Cardiac septum (tissue), 1 donor: ENCODE measurements at places on chromosomes 16 and 17.

DNA sequence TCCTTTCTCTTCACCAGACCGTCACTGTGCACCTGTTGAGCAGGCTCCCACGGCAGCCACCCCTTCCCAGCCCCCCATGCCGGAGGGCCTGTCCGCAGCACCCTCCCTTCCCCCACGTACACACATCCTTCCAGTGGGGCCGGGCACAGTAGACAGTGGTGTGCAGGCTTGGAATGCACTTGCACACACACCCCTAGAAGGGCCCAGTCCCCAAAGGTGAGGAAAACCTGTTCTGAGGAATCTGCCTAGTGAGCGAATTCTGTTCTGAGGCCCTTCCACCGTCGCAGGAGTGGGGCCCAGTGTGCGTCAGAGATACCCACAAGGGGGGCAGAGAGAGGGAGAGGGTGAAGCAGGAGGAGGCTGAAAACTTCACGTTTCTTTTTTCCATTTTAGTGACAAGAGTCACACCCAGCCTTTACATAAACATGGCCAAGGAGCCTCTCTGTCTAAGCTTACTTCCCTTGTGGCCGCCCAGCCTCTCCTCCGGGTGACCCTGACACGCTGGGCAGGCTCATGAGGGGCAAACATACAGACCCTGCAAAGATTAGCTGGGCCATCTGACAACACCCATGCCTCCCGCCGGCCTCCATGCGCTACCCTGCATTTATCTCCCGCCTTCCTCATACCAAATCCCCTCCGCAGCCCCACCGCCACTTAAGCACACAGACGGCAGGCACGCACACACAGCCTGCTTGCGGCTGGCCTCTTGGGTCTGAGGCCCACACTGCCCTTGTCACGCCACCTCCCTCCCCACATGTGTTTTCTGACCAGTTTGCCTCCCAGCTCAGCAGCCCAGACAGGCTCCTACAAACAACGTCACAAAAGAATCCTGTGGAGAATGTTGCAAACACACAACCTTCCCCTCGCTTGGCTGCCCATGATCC, 1.8 kb downstream of the ZBTB4 start:
- DNase-seq: no peak

DNA sequence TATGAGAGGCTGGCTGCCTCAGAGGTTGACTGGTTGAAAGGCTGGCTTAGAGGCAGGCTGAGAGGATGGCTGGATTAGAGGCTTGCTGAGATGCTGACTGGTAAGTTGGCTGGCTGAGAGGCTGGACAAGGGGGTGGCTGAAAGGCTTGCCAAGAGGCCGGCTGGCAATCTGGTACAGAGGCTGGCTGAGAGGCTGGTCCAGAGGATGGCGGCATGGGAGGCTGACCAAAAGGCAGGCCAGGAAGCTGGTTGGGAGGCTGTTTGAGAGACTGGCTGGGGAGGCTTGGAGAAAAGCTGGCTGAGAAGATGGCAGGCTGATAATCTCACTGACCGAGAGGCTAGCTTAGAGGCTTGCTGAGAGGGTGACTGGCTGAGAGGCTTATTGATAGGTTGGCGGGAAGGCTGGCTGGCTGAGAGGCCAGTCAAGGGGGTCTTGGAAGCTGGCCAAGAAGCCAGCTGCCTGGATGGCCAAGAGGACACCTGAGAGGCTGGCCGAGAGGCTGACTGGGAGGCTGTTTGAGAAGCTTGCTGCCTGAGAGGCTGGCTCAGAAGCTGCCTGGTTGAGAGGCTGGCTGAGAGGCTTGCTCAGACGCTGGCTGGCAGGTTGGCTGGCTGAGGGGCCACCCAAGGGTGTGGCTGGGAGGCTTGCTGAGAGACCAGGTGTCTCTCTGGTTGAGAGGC, 34.2 kb upstream of the ACSM2B start:
- DNase-seq: no peak

GRCh38 chr16:72939247-72939646, 108.7 kb downstream of the ZFHX3 start:
- DNase-seq: peak; percentile 75

- peak; percentile 83 for DNase-seq
These were observed 76.7 kb downstream of the CHD9 start for GRCh38 chr16:53131363-53132071.

DNA sequence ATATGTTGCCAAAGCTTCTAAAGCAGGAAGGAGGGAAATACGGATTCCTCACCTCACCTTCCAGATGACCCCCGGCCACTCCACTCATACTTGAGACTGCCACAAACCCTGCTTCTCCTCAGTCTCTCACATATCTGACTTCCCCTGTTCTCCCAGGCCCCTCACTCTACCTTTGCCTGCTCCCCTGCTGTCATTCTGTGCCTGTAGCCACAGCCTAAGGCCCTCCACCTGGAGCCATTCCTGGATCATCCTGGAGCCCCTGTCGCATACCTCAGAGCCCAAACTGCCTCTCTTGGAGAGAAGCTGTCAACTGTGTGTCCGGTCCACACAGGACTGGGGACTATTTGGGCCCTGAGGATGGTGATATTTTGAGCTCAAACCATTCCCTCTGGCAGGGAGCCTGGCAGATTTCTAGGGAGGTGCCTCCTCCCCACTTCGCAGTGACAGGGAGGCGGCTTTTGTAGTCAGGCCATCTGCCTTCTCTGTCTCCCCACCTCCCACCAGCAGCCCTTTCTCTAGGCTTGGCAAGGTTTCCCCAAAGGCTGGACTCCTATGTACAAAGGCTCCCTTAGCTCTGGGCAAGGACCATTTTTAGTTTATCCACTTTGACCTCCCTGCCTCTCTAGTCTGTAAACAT, 2.3 kb upstream of the MED24 start:
- DNase-seq: no peak

DNA sequence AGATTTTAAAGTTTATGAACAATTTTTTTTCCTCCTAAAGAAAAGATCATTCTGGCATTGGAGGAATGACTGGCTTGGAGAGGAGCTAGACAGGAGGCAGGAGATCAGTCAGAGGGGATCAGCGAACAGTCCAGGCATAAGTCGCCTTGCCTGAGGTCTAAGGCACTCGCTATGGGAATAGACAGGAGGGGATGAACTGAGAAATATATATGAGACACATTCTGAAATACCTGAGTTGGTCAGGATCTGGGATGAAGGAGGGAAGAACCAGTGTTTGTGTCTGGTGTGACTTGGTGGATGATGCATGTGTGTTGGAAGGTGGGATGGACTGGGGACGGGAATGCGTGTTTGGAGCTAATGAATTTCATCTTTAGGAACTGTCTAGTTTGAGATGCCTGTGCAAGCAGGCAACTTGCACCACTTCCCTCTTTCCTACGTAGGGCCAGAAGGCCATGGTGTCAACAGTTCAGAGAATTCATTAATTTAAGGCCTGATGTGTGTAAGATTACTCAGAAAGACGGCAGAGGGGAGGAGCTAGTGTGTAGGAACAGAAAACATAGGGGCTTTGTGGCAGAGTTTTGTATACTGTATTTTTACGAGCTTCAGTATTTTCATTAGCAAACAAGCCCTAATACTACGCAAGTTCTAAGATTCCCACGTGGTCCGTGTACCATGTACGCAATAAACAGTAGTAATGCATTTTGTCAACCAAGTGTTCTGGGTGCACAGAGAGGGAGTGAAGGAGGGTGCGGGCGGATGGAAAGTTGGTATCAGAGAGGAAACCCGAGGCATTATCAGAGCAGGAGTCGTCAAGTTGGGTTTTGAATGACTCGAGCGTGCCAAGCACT, 825 bp downstream of the HEATR6 start:
- DNase-seq: no peak

GRCh38 chr16:8581831-8582580, 8.3 kb downstream of the TMEM114 start:
- no peak for DNase-seq

GRCh38 chr16:73255031-73255430, 207.1 kb upstream of the ZFHX3 start:
- no peak for DNase-seq

DNA sequence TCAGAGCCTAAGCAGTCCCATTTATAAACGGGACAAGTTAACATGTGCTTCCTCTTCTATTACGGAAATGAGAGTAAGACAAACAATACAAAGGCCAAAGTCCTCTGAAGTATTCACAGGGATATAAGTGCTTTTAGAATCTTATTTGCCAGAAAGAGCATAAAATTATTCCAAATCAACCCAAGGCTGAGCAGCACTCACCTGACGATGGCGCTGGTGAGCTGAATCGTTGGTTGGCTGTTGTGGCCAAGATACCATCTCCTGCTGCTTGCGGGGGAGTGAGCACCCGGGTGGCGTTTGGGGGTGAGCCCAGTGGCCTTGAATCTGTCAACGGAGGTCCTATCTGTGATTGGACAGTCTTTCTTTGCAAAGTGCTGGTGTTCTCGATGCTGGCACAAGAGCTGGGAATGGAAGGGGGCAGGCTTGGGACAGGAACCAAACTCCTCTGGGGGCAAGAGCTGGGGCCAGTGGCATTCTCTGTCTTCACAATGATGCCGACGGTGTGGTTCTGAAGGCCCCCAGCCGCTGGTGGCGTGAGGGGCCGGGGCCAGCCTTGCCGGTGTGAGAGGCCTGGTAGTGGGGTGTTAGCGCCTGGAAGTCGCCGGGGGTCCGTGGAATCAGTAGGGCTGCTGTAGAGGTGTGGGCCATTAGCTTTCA, 9.5 kb upstream of the DHRS13 start:
- no peak for DNase-seq

GRCh38 chr16:84155771-84156170, 10.7 kb downstream of the DNAAF1 start:
- no peak for DNase-seq

DNA sequence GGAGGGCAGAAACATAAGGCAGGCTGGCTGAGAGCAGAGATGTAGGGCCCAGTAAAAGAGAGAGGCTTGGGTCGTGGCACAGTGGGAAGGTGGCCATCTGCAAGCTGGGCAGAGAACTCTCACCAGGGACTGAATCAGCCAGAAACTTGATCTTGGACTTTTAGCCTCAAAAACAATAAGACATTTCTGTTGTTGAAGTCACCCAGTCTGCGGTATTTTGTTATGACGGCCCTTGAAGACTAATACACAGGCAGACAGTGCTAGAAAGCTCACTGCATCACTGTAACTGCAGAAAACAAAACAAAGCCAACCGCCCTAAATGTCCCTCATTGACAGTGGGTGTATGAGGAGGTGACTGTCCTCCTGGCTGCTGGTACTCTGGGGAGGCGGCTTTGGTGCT, 3.9 kb upstream of the JPH3 start:
- no peak for DNase-seq

DNA sequence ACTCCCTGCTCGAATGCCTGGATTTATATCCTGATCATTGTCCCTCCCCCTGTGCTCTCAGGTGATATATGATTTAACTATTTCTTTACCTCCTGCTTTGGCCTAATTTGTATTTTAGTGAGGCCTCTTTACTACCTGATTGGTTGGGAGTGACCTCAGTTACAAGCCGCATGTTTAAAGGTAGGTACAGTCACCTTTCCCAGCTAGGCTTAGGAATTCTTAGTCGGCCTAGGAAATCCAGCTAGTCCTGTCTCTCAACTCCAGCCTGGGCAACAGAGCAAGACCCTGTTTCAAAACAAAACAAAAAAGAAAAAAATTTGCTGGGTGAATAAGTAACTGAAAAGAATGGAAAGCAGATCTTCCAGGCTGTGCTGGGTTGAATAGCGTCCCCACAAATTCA, 26.8 kb upstream of the ST6GALNAC2 start:
- DNase-seq: no peak

DNA sequence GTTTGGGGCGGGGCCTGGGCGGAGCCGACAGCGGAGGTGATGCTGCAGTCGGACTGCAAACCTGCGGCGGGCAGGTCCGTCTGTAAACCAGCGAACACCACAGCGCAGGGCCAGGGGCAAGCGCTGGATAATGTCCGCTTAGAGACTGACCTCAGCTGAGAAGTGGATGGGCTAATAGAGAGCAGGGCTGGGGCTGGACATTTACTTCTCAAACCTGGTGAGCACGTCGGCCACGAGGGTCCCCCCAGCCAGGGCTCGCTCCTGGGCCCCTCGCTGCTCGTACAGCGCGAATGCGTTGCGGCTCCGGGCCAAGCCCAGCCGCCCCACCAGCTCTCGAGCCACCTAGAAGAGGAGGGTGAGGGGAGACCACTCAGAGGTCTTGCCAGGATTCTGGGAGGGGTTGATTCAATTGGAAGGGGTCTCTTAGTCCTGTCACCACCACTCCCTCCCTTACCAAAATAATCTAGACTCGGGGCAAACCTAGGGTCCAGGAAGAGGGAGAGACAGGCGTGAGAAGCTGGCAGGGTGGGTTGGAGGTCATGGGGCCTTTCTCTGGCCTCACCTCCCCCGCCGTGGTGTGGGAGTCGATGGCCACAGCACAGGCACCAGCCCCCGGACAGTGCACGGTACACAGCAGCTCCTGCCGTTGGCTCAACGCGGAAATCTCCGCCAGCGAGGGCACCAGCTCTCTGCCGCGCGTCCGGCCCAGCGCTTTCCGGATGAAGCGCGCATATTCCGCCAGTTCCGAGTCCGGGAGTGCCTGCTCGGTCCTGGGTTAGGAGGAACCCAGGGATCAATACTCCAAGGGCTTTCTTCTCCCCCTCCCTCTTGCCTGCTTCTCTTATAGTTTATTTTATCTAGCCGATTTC, 5.8 kb downstream of the PLEKHH3 start:
- DNase-seq: no peak
